Uterus (tissue), 4 donors: ENCODE measurements at places on chromosomes 16 and 17. TPM values are rescaled to one million over a fixed set of nuclear protein-coding genes. Genes with fewer than 3 reads are reported as not detected.

DNA sequence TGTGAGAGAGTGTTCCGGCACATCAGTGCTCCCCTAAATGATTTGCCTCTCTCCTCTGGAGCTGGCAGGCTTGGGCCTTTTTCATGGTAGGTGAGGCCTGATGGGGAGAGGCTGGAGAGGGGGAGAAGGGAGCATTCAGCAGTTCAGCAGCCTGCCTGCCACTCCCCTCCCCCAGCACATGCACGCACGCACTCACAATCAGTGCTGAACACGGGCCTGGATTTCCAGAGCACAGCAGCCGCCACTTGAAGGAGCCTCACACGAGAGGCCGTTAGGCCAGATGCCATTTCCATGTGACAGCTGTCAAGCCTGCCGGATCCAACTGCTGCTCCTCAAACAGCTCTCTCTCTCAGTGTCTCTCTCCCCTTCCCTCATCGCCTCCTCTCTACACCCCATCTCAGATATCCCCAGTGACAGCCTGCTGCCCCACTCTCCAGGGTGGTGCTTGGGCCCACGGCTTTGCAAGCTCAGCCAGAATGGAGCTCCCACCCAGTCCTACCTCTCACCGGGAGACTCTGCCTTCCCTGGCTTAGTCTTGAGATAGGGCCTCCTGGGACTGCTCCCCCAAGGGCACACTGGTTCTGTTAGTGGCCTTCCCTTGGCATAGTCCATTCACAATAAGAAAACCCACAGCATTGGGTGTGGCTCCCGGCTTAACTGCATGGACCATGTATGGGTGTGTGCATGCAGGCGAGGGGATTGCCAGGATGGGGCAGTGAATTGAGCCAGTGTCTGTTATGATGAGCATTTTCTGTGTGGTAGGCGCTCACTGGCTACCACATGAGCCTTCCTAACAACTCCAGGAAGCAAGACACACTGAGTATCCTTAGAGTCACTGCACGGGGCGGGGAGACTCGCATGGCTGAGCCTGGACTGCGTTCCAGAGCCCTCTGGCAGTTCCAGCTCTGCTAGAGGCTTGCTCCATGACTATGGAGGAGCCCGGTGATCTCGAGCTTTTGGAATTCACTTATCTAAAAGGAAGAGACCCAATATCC lies 226.2 kb downstream of the CCDC182 start:
- no peaks in the 10 kb centered on the region for H3K4me1 ChIP-seq
- DNase-seq: no peak
- no peaks in the 10 kb centered on the region for H3K27me3 ChIP-seq

GRCh38 chr16:48441106-48441505 lies 55.9 kb upstream of the SIAH1 start:
- no peak for DNase-seq
- no peaks in the 10 kb centered on the region for H3K27me3 ChIP-seq
- no peaks in the 10 kb centered on the region for H3K36me3 ChIP-seq
- no peak overlapping the region for H3K27ac ChIP-seq
- no peaks in the 10 kb centered on the region for H3K4me1 ChIP-seq

DNA sequence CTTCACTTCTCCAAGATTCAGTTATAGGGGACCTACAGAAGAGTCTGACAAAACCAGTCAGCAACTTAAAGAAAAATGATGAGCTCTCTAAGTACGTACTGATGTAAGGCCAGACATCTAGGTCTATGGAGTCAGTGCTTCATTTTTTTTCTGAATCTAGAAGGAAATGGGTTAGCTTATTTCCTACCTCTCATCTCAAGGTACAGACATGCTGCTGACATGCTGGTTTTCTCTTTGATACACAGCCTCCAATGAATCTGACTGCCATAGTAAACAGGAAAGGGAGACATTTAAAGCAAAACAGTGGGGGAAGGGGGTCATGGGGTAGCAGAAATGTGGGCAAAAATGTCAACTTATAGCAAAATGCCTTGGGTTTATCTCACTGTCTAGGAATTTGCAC lies 16.4 kb downstream of the CDR2 start:
- no peaks in the 10 kb centered on the region for H3K27me3 ChIP-seq
- no peaks in the 10 kb centered on the region for H3K36me3 ChIP-seq
- no peaks in the 10 kb centered on the region for H3K4me1 ChIP-seq
- no peak for DNase-seq

DNA sequence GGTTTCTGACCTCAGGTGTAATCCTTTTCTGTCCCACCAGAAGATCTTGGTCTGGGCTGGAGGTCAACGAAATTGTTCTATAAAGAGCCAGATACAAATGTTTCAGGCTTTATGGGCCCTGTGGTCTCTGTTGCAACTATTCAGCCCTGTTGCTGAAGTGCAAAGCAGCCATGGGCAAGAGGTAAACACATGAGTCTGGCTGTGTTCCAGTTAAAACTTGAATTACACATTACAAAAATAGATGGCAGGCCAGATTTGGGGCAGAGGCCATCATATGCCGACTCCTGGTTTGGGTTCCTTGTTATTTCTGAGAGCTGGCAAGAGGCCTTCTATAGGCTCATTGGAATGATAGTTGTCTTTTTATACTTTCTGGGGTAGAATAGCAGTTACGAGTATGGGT lies 114.4 kb downstream of the SDR42E1 start:
- no peaks in the 10 kb centered on the region for H3K4me1 ChIP-seq
- no peak overlapping the region for H3K4me3 ChIP-seq
- no peaks in the 10 kb centered on the region for H3K36me3 ChIP-seq
- no peak for DNase-seq
- no peaks in the 10 kb centered on the region for H3K27me3 ChIP-seq

Gene GAS2L2
- total RNA-seq: not detected

Gene UMOD
- total RNA-seq: not detected

DNA sequence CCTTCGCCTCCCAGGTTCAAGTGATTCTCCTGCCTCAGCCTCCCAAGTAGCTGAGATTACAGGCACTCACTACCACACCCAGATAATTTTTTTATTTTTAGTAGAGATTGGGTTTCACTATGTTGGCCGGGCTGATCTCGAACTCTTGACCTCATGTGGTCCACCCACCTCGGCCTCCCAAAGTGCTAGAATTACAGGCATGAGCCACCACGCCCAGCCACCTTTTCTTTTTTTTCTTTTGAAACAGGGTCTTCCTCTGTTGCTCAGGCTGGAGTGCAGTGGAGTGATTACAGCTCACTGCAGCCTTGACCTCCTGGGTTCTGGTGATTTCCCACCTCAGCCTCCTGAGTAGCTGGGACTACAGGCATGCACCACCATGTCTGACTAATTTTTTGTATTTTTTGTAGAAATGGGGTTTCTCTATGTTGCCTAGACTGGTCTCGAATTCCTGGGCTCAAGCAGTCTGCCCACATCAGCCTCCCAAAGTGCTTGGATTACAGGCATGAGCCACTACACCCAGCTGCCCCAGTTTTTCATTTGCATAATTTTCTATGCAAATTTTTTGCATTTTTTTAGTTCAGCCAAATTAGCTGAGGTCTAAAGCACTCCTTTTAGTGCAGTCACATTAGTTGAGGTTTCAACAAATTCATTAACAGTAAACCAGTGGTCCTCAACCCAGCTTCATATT lies 11.3 kb downstream of the WWP2 start:
- H3K4me1 ChIP-seq: no peaks in the 10 kb centered on the region
- H3K27me3 ChIP-seq: no peaks in the 10 kb centered on the region
- no peak for DNase-seq
- H3K4me3 ChIP-seq: no peak overlapping the region

GRCh38 chr16:83728492-83728891 lies 79.3 kb upstream of the HSBP1 start:
- H3K36me3 ChIP-seq: no peaks in the 10 kb centered on the region
- H3K27me3 ChIP-seq: no peaks in the 10 kb centered on the region
- H3K27ac ChIP-seq: no peak overlapping the region
- no peak overlapping the region for H3K4me3 ChIP-seq
- no peaks in the 10 kb centered on the region for H3K4me1 ChIP-seq

Gene HAP1
- total RNA-seq: not detected

DNA sequence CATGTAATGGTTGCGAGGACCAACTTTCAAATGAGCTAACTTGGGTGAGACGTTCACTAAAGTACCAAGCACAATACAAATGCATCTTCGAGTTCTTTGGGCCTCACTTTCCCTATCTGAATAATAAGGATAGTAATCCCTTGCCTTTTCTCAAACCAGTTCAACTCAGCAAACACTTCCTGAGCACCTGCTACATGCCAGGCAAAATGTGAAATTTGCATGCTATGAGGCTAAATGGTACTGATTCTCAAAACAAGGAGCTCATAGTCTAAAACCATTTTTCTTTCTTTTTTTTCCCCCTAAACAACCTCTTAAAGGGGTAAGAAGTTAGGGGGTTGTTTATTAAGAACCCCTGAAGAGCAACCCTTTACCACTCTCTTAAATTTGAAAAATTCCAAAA lies 101.4 kb upstream of the HLF start:
- no peaks in the 10 kb centered on the region for H3K27me3 ChIP-seq
- no peak for DNase-seq
- no peaks in the 10 kb centered on the region for H3K36me3 ChIP-seq
- H3K4me1 ChIP-seq: no peaks in the 10 kb centered on the region

DNA sequence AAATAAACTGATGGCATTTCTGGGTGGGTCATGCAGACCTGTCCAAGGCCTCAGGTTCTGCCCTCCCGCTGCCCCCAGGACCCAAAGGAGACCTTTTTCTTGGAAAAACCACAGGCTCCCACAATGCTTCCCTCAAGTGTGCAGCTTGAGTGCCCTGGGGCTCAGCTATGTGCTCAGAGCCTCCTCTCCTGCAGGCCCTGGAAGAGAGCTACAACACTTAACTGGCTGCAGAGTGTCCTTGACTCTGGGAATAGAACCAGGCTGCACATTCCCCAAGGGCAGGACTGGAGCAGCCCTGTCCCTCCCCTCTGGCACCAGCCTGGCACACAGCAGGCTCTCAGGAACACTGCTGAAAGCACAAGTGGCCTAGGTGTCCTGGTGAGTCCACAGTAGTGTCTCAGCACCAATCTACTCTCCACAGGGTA lies 4.8 kb upstream of the SREBF1 start:
- H3K4me1 ChIP-seq: peaks cover 33% of the 10 kb centered on the region
- no peaks in the 10 kb centered on the region for H3K36me3 ChIP-seq
- DNase-seq: no peak
- H3K4me3 ChIP-seq: no peak overlapping the region

Gene ARHGAP23
- total RNA-seq: 20.6 TPM

Gene RNPS1
- 85.9 TPM for total RNA-seq

- no peaks in the 10 kb centered on the region for H3K27me3 ChIP-seq
- H3K27ac ChIP-seq: no peak overlapping the region
- H3K4me1 ChIP-seq: no peaks in the 10 kb centered on the region
Measured at GRCh38 chr17:51289696-51290111, 29.4 kb downstream of the UTP18 start.

DNA sequence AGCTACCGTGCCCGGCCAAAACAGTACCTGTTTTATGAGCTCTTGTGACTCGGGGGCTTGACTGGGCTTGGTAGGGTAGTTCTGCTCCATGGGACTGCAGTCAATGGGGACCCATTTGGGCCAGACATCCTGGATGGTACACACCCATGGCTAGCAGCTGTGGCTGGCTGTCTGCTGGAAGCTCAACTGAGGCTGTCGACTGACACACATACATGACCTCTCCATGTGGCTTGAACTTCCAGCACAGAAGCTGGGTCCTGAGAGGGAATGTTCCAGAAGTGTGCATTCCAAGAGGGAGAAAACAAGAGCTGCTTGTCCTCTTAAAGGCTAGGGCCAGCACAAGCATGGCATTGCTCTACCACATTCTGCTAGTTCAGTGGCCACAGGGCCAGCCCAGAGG lies 14.9 kb upstream of the NKD1 start:
- no peak for DNase-seq
- no peaks in the 10 kb centered on the region for H3K36me3 ChIP-seq
- H3K27ac ChIP-seq: no peak overlapping the region
- no peaks in the 10 kb centered on the region for H3K4me1 ChIP-seq

DNA sequence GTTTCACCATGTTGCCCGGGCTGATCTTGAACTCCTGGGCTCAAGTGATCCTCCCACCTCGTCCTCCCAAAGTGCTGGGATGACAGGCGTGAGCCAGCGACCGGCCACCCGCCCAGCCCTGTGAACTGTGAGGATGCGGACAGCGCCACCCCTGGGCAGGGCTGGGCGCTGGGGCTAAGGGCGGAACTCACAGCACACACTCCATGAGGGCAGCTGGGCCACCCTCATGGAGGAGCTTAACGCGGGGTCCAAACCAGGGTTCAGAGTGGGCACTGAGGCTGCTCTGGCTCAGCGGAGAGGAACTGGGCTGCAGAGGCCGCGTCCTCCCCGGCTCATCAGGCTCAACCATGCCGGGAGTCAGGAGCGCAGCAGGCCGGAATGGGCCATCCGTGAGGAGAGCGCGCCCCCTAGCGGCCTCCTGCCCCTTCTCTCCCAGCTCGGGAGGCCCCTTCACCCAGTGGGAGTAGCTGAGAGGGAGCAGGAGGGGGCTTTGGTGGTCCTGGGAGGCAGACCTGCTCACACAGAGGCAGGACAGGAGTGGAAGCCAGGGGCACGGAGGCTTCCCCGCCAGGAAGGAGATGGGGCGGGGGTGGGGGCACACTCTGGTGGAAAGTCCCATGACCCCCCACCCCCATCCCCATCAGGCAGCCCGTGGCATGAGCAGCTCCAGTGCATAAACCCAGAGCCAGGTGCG lies 13.8 kb downstream of the CORO7 start:
- no peaks in the 10 kb centered on the region for H3K4me1 ChIP-seq
- no peaks in the 10 kb centered on the region for H3K27me3 ChIP-seq
- DNase-seq: peak; percentile 87
- H3K36me3 ChIP-seq: no peaks in the 10 kb centered on the region
- H3K4me3 ChIP-seq: no peak overlapping the region
- H3K27ac ChIP-seq: no peak overlapping the region

DNA sequence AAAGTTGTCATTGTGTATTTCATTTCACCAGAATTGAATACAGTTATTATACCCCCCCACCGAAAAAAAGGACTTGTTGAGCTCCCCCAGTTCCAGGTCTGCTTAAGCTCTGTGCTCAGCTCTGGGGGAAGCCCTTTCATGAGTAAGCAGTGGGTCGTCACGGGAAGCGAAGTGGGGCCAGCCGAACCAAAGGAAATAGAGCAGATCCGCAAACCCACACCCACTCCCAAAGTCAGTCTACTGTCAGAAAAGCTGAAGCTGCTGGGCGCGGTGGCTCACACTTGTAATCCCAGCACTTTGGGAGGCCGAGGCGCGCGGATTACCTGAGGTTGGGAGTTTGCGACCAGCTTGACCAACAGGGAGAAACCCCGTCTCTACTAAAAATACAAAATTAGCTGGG lies 50.1 kb downstream of the PECAM1 start:
- H3K36me3 ChIP-seq: no peaks in the 10 kb centered on the region
- H3K4me3 ChIP-seq: no peak overlapping the region
- H3K27me3 ChIP-seq: no peaks in the 10 kb centered on the region
- no peak for DNase-seq
- peaks cover 4% of the 10 kb centered on the region for H3K4me1 ChIP-seq
- H3K27ac ChIP-seq: no peak overlapping the region

Gene CCL11
- not detected for total RNA-seq

GRCh38 chr16:70432723-70433457 lies 6.0 kb downstream of the ST3GAL2 start:
- peak overlapping the region; percentile 77 for H3K27ac ChIP-seq
- no peaks in the 10 kb centered on the region for H3K27me3 ChIP-seq
- no peaks in the 10 kb centered on the region for H3K36me3 ChIP-seq
- H3K4me1 ChIP-seq: peaks cover 15% of the 10 kb centered on the region
- H3K4me3 ChIP-seq: no peak overlapping the region
